ENCODE measurements at places on chromosomes 3 and 15.
A peak's percentile ranks its signal among the peaks of the same experiment; 100 is the strongest.

- no peak for DNase-seq
Measured at GRCh38 chr3:54653456-54654195, 274.2 kb downstream of the LRTM1 start.

DNA sequence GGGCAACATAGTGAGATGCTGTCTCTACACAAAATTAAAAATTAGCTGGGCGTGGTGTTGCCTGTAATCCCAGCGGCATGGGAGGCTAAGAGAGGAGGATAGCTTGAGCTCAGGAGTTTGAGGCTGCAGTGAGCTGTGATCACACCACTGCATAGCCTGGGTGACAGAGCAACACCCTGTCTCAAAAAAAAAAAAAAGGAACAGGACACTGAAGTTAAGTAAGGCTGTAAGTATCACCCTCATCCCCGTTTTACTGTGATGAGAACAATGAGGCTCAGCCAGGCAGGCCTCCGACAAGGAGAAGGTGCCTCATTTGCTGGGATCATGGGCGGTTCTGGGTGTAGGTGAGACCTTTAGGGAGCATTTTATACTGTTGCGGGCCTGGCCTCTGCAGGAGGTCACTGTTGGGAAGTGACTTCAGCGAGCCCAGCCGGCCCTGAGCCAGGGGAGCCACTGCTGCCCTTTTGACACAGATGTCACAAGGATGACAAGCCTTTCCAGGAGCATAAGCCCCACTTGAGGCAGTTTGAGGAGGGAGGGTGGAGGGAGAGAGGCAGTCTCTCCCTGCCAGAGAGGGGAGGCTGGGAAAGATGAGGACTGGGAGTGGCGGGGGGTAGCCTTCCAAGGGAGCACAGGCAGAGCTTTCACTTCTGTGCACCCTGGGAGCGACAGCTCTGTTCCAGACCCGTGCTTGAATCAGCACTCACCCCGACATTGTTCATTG lies 30.8 kb downstream of the IRAK2 start:
- DNase-seq = no peak

GRCh38 chr15:91566141-91566540 lies 287.4 kb upstream of the SLCO3A1 start:
- no peak for DNase-seq

DNA sequence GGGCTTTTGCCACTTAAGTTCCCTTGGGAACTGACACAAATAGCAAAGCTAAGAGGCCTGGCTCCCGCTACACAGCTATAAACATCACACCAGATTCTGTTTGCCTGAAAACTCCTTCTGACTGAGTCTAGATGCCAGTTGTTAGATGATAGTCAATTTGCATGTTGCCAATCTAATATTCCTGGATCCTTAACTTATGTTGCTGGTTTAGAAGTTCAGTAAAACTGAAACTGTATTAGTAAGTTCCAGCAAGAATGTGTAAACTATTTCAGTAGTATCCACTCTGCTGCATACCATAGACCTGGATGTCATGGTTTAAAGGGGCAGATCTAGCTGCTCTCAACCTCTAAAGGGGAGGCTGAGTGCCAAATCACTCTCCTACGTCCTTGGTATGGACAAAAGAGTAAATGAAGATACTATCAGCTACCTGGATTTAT lies 27.1 kb upstream of the LACTB start:
- no peak for DNase-seq

- DNase-seq = no peak
Measured at GRCh38 chr3:197499427-197499826, 56.3 kb downstream of the BDH1 start.

DNA sequence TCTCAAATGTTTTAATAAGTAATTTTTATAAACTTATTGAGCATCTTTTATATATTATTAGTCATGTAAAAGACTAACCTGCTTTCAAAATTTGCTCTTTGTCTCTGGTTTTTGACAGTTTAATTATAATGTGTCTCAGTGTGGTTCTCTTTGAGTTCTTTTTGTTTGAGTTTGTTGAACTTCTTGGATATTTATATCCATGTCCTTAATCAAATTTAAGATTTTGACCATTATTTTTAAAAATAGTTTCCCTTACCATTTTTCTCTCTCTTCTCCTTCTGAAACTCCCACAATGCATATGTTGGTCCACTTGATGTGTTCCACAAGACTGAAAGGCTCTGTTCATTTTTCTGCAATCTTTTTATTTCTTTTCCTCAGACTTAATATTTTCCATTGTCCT lies 366.1 kb upstream of the GOLIM4 start:
- DNase-seq = no peak

DNA sequence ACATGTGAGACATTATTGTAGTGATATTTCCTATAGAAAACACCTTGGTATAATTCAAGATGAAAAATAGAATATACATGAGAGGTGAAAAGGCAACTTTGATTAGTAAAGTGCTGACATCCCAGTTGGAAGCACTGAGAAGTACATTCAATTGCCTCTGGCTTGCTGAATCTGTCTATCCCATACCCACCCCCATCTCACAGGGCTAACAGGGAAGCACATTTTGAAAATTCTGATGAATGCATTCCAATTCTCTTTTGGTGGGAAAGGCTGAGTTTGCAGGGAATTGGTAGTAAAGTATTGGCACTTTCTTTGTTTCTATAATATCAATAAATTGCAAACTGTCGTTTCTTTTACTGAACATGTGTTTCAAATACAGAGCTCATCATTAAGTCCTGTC lies 122.9 kb downstream of the MBNL1 start:
- DNase-seq = no peak

DNA sequence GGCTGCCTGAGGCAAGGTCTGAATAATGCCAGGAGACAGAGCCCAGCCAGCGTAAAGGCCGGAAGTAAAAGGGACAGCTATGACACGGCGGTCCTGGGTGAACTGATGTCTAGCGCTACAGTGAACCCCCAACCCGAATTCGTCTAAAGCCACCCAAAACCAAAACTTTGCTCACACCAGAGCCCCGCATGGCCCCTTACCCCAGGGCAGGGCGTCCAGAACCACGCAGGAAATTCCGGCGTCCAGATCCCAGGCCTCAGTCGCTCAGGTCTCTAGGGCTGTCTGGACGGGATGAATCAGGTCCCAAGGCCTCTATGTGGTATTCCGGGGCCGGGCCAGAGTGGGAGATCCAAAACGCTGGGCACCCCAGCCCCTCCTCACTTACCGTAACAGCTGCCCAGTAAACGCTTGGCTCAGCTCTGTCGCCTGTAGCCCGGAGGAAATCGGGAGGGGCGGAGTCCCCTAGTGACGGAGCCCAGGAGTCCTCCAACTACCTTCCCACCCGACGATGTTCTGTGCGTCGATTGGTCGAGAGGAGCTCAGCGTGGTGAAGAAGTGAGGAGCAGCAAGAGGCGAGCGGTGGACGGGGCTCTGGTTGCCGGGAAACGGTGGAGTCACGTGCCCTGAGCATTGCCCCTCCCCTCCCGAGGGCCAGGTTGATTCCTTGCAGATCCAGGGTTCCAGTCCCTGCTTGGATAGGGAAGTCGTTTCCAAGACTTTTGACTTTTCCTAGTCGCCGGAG lies at the start of gene CCDC32:
CCDC32 (minus strand) TSS at position 452 of the 742 bp plus-strand sequence. CDS start 2,027 bp downstream, outside the sequence.
- DNase-seq = peak; percentile 84

DNA sequence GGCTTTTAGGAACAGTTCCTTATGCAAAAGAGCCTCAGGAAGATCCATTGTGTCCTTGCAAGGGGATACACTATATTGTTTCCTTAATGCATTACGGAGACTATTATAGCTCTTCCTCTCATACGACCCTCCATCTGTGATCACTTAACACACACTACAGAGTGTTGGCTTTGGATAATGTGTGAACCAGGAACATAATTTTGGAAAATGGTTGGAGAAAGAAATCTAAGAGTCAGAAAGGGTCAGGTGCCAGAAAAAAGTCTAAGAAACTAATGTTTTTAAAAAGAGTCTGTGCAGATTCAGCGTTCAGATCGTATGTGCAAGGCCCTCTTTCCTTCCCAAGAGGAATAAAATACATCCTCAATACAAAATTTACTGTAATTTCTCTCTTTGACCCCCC lies 27.3 kb downstream of the LRRN1 start:
- DNase-seq = no peak

- DNase-seq = no peak
Measured at GRCh38 chr3:129597087-129597999, 9.1 kb downstream of the PLXND1 start.

DNA sequence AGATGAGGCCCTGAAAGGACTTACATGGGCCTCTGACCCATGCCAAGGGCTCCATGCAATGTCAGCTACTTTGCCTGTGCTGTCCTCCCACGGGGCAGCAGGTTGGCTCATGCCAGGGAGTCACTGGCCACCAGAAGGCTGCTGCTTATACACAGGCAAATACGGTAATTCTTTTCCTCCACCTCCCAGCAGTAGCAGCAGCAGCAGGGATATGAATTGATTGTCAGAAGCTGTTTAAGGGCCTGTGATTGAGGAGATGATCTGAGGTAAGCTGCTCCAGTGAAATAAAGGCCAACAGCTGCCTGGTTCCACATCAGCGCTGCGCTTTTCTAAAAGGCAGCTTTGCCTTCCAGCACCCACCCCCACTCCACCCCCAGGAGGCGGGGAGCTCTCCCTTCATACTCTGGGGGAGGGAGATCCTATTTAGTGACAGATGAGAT lies 250.5 kb downstream of the SHQ1 start:
- no peak for DNase-seq

GRCh38 chr3:115099986-115100571 lies 47.0 kb downstream of the ZBTB20 start:
- no peak for DNase-seq

GRCh38 chr15:58611731-58612676 lies 137.5 kb downstream of the ADAM10 start:
- DNase-seq = no peak

GRCh38 chr15:46266661-46267060 lies 631.8 kb downstream of the SQOR start:
- DNase-seq = no peak

DNA sequence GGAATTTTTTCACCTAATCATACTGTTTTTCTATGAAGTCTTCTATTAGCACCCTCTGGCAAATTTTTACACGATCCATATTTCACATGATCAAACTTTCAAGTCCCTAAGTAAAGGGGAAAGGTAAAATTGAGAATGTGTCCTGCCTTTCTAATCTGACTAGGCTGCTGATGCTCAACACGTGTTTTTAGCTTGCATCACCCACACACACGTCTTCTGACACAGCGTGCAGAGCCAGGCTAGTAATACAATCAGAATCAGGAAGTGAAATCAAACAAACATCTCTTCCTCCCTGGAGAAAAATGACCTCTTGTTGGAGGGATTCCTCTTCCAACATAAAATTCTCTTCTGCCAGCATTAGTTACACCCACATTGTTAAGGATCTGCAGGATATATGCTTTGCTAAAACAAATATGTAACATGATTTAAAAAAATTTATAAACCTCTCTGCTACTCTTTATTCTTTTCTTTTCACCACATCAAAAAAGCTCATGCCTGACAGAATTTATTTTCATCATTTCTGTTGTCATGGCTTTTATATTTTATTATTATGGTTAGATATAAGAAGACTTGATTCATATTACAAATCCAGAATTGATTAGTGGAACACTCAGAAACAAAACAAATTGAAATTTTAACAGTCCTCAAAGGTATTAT lies 122.4 kb downstream of the RAP2B start:
- no peak for DNase-seq

DNA sequence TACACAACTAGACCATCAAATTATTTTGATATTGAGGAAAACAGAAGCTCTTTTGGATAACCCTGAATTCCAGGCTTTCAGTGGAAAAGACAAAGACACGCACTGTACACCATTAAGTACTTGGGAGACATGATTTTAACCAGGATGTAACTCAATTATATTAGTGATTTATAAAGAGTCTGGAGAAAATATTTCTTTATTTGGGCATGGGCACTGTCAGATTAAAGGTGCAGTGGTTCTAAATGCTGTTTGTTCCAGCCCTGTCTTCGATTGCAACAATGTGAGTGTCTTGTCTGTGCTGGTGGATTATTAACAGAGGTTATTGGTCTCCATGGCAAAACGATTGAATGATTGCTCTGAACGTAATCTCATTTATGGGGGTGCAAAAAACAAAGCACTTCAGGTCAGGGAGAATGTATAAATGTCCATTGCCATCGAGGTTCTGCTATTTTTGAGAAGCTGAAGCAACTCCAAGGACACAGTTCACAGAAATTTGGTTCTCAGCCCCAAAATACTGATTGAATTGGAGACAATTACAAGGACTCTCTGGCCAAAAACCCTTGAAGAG lies at the start of gene TM4SF4:
TM4SF4 (plus strand) TSS at position 448 of the 568 bp plus-strand sequence. CDS start 181 bp downstream, outside the sequence.
- DNase-seq = no peak
